EL (cell line): ENCODE measurements at places on chromosomes 3 and 15.

DNA sequence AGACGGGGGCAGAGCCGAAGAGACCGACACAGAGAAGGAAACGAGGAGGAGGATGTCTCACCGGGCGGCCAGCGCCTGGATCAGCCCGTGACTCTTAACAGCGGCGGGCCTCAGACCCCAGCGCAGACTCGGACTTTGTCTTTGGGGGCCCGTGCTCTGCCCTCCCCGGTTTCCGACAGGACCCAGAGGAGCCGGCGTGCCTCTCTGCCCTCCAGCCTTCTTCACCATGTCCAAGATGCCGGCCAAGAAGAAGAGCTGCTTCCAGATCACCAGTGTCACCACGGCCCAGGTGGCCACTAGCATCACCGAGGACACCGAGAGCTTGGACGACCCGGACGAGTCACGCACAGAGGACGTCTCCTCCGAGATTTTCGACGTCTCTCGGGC is 1.0 kb downstream of the TSC22D2 start:
- DNase-seq, result no peak

- no peak for DNase-seq
Observed at GRCh38 chr3:191696348-191696747, 235.4 kb downstream of the PYDC2 start.

DNA sequence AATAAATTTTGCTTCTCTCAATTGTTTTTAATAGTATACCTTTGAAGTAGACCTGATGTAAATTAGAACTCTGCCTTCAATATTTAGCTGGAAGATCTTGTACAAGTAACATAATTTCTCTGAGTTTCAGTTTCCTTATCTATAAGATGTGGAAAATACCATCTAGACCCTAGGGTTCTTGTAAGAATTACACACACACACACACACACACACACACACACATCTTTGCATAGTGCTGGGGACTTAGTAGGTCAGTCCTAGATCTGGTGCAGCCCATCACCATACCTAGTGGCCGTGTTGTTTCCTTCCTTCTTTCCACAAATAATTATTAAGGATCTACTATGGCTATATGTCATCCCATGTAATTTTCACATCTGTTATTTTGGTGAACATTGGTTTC is 11.0 kb downstream of the TRAT1 start:
- no peak for DNase-seq

- DNase-seq, result no peak
Observed at GRCh38 chr3:122112754-122113153, 57.6 kb downstream of the CD86 start.

DNA sequence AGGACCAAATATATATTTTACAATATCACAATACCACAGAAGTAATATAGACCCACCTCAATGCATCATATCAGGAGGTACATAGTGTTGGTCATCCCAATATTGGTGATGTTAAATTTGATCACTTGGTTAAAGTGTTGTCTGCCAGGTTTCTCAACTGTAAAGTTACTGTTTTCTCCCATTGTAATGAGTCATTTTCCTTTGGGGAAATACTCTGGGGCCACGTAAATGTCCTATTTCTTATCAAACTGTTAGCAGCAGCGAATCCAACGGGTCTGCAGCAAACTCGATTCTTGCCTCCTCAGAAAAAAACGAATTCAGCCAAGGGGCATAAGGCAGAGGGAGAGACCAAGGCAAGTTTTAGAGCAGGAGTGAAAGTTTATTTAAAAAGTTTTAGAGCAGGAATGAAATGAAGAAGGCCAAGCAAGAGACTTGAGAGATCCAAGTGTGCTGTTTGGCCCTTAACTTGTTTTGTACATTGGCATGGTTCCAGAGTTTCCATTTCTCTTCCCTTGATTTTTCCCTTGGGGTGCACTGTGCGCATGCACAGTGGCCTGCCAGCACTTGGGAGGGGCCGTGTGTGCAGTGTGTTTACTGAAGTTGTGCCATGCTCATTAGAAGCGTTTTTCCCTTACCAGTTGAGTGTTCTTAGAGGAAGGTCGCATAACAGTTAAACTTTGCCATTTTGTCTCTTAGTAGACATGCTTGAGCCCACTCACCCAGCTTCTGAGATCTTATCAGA is 512.5 kb downstream of the AGBL1 start:
- no peak for DNase-seq

DNA sequence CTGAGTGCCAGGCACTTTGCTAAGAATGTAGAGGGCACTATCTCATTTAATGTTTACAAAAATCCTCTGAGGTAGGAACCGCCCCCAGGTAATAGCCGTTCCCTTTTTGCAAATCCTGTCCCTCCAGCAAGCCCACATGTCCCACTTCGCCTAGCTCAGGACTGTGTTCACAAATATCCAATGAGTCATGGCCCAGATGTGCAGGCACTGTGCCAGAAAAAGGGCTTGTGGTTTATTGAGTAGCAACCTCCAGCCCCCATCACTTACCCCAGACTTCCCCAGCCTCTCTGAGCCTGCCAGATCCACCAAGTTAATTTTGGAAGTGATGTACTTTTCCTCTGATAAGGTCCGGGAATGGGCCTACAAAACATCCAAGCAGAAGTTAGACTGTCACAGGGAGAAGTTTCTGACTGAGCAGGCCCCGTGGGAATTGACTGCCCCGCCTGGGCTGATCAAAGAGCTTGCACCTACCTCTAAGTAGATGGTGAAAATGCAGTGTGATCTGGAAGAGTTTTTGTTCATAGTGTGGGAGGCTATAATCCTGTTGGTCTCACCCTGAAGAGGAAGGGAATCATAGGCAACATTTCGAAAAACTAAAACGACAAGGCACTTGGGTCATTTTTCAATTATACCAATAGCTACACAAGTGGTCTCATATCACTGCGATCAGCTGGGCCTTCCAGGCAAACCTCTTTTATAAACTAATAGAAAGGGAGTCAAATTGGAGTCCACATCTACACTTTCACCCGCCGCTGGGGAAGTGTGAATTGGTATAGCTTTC is 15.7 kb downstream of the KIF9 start:
- peak; percentile 90 for DNase-seq

DNA sequence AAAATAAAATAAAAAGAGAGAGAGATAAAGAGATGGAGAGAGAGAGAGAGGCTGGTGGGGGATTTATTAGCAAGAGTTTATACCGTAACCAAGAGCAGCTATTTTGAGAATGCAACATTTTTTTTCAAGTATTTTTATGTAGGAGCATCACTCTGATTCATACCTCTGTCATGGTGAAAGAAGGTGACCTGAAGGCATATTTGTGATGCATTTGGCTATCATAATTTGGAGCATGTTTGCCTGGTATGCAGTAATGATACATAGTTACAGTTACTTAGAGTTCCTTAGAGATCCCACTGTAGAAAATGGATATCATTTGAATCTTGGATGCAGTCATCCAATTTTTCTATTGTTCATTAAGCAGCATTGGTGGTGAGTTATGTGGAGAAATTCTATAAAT is 1472.4 kb downstream of the SI start:
- DNase-seq, result peak; percentile 22

GRCh38 chr3:195692781-195693427 is 27.9 kb upstream of the MUC20 start:
- no peak for DNase-seq

- DNase-seq, result no peak
Observed at GRCh38 chr3:86087160-86087871, 903.6 kb downstream of the VGLL3 start.

- peak; percentile 78 for DNase-seq
Observed at GRCh38 chr3:10224794-10225665, 23.2 kb upstream of the TATDN2 start.

GRCh38 chr3:16198427-16198826 is 23.9 kb downstream of the GALNT15 start:
- DNase-seq, result no peak

DNA sequence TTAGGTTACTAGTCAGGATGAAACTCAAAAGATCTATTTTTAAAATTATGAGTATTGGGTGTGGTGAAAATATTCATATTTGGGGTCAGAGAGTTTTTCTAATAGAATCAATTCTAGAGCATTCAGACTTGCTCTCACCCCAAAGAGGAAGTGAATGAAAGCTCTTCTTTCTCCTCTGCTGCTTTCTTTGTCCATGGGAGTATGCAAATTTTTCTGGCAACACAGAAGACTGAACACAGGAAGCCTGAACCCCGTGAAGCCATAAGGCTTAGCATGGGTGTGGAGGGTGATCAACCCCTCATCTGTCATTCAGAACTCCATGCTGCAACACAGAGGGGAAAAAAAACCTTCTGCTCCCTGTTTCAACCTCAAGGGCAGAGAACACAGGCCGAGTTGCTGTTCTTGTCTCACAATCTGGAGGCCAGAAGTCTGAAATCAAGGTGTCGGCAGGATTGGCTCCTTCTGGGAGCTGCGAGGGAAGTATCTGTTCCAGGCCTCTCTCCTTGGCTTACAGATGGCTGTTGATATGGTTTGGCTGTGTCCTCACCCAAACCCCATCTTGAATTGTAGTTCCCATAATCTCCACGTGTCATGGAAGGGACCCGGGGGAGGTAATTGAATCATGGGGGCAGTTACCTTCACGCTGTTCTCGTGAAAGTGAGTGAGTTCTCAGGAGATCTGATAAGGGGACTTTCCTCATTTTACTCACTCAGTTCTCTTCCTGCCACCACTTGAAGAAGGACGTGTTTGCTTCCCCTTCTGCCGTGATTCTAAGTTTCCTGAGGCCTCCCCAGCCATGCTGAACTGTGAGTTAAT is 33.7 kb upstream of the CD47 start:
- DNase-seq, result no peak

DNA sequence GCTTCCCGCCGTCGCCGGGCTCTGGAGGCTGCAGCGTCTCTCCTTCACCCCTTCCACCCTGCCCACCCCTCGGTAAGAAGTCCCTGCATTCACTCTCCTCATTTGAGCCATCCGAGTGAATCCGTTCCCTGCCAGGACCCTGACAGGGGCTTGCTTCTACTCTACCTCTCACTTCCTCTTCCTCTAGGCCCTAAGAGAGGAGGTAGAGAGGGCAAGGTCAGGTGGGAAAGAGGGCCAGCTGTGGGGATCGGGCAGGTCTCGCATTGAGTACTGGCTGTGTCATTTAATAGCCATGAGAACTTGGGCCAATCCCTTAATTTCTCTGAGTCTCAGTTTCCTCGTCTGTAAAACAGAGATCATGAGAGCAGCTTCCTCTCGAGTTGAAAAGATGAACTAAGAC is 283.6 kb downstream of the UACA start:
- DNase-seq, result no peak

DNA sequence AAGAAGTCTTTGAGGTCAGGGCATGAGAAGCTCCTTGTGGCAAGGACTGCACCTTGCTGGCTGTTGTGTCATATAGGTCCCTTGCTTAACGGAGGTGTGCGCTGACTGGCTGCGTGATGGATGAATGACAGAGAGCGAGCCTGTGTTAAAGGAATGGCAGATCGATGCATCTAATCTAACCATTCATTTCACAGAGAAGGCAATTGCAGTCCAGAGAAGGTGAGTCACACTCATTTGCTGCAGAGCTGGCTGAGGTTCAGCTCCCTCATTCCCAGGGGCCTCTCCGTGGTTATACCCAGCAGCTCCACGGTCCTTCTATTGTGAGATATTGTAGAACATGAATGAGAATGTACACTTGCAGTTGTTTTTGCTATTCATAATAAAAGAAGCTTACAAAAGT is 289.3 kb downstream of the EPHB1 start:
- no peak for DNase-seq

DNA sequence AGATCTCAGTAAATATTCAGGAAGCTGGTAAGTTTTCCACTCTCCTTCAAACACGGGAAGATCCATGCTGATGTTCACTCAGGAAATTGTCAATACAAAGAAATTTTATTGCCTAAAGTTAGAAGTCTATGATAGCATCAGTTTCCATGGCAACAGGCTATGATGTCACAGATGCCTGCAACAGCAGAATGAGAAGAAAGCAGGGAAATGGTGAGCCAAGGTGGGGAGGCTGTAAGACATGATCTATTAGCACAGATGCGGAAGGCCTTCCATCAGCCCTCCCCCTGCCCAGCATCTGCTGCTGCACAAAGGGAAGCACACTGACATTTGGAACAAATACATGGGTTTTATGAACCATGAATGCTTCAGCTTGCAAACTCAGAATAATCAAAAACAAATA is 28.6 kb downstream of the EPHB1 start:
- no peak for DNase-seq

DNA sequence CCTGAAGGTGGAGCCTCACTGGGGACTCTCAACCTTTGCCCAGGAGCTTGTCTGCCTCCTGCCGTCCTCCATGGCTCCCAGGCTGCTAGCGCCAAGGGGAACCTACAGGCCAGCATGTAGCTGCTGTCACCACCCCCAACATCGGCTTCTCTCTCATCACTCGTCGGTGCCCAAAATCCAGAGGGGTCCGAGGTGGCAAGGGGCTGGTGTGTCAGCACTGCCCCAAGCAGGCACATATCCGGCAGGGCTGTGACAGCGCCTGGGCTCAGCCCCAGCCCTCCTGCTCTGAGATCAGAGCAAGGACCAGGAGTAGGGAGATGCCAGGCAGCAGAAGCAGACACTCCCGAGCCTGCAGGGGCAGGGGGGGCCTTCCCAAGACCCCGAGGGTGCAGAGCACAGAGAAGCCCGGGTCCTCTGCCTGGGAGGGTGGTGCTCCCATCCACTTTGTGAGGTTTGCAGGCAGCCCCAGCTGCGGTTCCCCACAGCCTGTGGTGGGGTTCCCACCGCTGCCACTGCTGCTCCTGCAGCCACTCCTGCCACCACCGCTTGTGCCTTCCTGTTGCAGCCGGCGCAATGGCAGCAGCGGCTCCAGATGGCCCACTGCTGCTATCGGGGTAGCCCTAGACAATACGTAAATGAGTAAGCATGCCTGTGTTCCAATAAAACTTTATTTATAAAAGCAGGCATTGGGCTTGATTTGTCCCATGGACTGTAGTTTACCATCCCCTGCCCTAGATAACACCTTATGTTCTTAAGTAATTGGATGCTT is 451.0 kb downstream of the EPHA6 start:
- no peak for DNase-seq

DNA sequence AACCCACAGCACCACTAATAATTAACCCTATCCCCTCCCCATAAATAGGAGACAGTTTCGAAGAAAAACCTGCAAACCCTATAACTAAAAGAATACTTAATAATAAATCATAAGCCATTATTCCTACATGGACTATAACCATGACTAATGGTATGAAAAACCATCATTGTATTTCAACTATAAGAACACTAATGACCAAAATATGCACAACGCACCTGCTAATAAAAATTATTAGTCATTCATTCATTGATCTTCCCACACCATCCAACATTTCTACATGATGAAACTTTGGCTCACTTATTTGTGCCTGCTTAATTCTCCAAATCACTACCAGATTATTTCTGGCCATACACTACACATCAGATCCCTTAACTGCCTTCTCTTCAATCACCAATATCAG is 16.6 kb downstream of the AQP9 start:
- no peak for DNase-seq
